ENCODE measurements at places on chromosomes 3 and 15.

DNA sequence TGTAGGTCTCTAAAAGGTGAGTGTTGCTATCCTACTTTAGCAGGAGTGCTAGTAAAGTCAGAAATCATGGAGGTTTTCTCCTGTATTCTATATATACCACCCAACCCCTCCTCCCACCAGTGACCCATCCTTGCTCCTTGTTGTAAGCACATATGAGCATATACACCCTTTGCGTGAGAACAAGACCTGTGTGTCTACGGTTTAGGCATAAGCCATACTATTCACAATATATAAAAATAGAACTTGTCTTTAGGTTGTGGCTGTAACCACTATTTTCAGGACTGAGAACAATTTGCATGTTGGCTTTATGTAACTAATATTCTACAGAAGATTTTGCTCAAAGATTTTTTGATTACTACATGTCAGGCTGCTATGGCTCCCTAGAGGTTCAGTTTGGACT, 59.1 kb upstream of the TOP2B start:
- DNase-seq = no peak

DNA sequence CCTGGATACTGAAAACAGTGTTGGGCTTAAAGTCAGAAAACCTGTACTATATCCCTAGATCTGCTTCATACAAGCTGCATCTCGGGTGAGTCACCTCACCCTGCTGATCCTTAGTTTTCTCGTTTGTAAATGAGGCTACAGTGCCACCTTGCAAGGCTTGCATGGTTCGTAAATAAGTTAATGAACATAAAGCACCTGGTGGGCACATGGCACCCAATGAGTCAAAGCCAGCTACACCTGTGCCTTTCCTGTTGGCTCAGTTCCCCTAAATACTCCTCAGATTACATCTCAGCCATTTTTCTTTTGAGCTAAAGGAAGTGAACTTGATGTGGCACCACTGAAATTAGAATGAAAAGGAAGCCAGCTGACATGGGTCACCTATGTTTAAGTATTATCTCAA, 26.5 kb downstream of the RTP1 start:
- DNase-seq = peak; percentile 40

DNA sequence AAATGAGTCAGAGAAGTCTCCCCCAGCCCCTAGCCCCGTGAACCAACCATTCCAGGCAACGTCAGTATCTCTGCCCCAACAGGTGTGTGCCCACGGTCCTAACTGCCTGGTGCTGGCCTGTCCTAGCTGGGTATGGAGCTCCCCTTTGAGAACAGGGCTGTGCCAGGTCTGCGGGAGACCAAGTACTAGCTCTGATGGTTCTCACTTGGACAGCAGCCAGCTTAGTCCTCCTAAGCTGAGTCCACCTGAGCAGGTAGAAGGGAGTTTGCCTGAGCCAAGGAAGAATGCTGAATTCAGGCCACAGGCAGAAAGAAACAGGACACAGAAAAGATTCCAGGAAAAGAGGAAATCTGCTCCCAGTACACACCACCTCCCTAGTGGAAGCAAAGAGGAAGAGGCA, 33.1 kb upstream of the PARL start:
- no peak for DNase-seq

DNA sequence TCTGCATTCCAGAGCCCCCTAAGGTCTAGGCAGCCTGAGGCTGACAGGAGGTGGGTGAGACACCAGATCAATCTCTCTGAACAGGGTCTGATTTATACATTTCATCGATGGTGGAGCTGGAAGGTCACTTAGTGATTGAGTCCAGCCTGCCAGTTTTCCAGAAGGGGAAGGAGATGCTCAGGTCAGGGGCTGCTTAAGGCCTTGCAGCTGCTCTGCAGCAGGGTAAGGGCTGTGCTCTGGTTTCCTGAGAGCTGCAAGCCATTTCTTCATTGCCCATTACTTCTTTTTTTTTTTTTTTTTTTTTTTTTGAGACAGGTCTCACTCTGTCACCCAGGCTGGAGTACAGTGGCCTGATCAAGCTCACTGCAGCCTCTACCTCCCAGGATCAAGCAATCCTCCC, 10.7 kb downstream of the TADA3 start:
- DNase-seq = no peak

GRCh38 chr15:39230908-39231285, 350.0 kb upstream of the THBS1 start:
- no peak for DNase-seq

- no peak for DNase-seq
Measured at GRCh38 chr3:10017636-10018292, 8.5 kb upstream of the FANCD2 start.

- no peak for DNase-seq
Measured at GRCh38 chr3:29240887-29241286, 40.0 kb upstream of the RBMS3 start.
